Stimulated activated CD4-positive, alpha-beta T cell treated with anti-CD3 and anti-CD28 coated beads, Interleukin-15, amount 100 ng/mL, for 1 hour (primary cell): ENCODE measurements at places on chromosomes 13 and 19.

DNA sequence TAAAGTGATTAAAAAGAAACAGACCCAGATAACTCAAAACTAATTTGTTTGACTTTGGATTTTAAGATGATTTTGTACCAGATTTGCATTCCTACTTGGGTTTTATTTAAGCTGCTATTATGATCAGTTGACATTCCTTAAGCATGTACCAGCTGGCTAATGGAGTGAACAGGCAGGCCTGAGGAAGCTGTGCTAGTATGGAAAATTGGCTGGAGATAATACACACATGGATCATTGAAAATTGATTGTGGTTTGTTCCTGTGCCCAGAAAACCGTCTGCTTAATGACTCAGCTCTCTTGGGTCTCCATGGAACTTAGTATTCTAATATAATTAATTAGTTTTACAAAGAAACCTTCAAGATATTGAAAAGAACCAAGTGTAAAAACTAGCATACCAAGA is 22.6 kb downstream of the POLR1D start:
- DNase-seq = no peak

- no peak for DNase-seq
Observed at GRCh38 chr13:74730556-74731331, 596.5 kb upstream of the KLF12 start.

- DNase-seq = no peak
Observed at GRCh38 chr19:44649578-44650145, 6.0 kb downstream of the PVR start.

- DNase-seq = no peak
Observed at GRCh38 chr13:46542833-46543232, 10.1 kb upstream of the LRCH1 start.

GRCh38 chr19:16702123-16702522 is 17.5 kb upstream of the NWD1 start:
- no peak for DNase-seq

- DNase-seq = no peak
Observed at GRCh38 chr13:94419925-94420305, 59.6 kb downstream of the DCT start.

GRCh38 chr13:112959701-112960542 is 9.1 kb upstream of the MCF2L start:
- DNase-seq = no peak

GRCh38 chr13:106649495-106649894 is 81.6 kb upstream of the ARGLU1 start:
- no peak for DNase-seq
